ENCODE measurements at places on chromosomes 4 and X.

- peak; percentile 50 for DNase-seq
Observed at GRCh38 chrX:136639506-136640176, 8.3 kb upstream of the CD40LG start.

DNA sequence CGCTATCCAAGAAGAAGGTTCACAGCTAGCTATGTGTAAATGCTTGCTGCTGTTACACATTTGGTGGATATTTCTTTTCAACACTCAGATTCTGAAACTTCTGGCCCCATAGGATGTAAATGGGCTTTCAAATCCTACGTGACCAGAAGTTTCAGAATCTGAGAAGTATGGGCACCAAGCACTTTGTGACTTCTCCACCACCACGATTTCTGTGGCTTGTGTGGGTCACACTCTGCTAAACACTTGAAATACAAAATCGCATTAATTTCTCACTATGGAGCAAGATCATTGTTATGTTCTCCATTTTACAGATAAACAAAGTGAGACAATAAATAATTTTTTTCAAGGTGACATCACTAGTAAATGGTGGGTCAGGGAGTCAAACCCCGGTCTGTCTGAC, 259.4 kb upstream of the JADE1 start:
- no peak for DNase-seq

GRCh38 chr4:7532043-7532442, 97.3 kb upstream of the PSAPL1 start:
- no peak for DNase-seq

DNA sequence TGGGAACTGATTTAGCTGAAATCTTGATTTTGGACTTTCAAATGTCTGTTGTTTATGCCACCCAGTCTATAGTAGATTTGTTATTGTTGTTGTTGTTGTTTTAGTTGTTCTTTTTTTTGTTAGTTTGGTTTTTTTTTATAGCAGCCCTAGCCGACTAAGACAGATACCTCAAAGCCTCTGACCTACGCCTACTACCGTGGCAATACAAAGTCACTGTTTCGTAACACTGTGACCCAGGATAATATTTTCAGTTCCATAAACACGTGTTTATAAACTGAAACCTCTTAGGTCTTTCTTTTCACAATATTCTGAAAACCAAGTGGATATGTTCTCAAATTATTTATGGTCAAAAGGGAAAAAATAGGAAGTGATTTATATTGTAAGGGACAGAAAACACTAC, 32.8 kb downstream of the VCX2 start:
- no peak for DNase-seq

DNA sequence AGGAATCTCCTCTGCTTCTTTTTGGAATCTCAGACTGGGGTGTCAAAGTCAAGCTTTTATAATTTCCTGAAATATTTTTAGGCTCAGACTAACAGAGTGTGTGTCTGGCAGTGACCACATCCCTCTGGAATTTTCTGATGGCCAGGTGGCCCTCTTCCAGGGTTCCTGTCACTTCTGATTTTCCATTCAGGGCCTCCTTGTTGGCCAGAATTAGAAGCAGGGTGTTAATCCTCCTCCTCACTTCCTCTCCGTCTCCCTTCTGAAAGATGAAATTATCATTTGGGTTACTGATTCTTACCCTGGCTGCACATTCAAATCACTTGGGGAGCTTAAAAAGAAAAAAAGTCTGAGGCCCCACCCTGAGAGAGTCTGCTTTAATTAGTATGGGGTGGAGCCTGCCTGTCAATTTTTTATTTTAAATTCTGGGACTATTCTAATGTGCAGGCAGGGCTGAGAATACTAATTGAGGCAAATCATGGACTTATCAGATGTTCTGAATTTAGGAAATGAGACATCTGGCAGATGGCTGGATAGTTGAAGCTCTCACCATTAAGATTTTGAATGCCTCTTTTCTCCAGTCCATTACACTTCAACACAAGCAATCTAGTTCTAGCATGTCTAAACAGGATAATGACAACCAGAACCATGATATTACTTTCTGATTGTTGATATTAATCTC, 43.2 kb downstream of the HAND2 start:
- no peak for DNase-seq

DNA sequence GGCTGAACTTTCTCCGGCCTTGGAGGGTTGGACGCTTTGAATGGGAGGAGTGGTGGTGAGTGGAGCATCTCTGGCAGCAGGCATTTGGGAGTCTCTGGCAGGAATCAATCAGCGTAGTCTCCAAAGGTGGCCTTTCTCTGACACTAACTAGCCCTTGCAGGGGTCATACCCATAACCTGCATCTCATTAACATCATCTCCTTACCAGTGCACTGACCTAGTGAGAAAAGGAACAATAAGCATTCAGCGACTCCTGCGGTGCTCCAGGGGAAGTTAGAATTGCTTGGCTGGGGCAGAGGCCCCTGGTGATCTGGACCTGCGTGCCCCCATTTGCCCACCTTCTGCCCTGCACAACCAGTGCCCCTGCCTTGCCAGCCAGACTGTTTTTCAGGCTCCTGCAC, 161.9 kb downstream of the PTTG2 start:
- DNase-seq: no peak
